ENCODE measurements at places on chromosomes 11 and 22.
A peak's percentile ranks its signal among the peaks of the same experiment; 100 is the strongest.

GRCh38 chr11:57668434-57668782, 494 bp downstream of the ZDHHC5 start:
- no peak for DNase-seq

DNA sequence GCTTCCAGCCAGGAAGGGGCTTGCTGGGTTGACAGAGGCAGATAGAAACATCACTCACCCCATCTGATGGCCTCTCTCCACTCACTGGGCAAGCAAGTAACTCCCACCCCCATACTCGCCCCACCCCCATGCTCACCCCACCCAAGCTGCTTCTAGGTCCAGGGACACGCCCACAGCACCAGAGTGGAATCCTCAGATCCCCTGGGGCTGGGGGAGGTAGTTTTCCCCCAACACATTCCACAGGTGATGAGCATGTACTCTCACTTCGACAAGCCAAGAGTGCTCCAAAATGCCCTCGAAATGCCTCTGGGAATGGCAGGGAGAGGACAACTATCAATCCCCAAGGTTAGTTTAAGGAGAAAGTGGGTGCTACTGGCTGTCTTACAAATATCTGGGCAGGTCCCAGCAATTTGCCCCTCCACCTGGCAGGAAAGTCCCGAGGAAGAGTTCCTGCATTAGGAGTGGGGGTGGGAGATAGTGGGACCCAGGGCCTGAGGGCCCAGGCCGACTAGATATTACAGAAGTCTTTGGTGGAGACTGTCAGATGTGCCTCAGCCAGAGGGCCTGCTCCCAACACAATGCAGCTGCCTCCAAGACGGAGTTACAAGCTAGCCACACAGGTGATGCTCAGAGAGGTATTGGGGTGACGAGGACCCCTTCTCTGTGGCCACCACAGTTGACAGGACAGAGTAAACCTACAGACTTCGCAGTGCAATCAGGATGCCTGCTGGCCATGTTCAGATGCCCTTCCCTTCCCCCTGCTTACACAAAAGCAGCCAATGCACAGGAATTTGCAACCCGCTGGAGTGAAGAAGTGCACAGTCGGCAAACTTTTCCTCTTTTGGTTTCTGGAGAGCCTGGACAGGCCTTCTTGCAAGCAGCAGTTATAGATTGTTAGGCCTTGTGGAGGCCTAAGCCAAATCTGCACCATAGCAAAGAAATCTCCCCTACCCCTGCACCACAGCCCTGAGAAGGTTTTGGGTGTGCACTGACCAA, 2.9 kb upstream of the LMO1 start:
- DNase-seq: no peak

DNA sequence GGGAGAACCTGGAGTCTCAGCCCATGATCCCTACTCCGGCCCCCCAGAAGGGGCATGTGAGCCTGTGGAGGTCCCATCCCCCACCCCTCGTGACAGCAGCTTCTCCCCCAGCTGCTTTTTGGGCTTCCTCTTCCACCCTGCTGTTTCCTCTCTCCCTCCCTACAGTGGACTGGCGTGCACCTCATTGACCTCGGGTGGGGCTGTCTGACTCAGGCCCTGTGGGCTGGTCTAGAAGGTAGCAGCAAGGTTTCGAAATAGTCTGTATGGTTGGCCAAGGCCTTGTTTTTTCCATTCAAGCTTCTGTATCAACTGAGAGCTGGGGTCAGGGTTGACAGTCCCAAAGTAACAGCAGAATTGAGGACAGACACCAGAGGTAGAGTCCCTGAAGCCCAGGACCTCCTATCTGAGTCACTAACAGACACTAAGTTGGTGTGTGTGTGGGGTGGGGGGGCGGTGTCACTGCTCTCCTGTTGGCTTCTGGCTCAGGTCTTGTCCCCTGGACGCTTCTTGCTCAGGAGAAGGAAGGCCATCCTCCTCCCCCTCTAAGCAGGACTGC, 7.7 kb downstream of the SLC37A2 start:
- no peak for DNase-seq

GRCh38 chr11:68890490-68891231, 13.0 kb downstream of the MRPL21 start:
- DNase-seq: no peak

DNA sequence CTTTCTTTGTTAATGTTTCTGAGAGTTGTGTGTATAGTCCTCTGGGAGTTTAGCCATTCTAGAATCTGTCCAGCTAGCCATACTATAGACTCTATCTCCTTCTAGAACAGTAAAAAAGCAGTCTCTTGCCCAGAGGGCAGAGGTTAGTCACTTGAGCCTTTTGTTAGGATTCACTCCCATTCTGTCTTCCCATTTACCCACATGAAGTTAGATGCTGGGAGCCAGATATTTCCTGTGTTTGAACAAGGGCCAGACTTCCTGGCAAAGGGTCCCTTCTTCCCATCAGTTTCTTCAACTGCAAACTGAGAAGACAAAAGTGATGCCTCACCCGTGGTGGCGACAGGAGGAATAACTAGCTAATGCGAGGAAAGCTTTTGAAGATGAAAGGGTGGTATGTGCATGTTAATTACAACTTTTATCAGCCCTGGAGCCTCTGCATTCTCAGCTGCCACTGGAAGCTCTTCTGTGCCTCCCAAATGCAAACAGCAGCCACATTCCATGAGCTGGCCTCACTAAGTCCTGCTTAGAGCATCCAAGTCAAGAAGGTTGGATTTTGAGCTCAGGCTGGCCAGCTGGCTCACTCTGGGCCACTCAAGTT, 12.8 kb downstream of the CD44 start:
- no peak for DNase-seq

DNA sequence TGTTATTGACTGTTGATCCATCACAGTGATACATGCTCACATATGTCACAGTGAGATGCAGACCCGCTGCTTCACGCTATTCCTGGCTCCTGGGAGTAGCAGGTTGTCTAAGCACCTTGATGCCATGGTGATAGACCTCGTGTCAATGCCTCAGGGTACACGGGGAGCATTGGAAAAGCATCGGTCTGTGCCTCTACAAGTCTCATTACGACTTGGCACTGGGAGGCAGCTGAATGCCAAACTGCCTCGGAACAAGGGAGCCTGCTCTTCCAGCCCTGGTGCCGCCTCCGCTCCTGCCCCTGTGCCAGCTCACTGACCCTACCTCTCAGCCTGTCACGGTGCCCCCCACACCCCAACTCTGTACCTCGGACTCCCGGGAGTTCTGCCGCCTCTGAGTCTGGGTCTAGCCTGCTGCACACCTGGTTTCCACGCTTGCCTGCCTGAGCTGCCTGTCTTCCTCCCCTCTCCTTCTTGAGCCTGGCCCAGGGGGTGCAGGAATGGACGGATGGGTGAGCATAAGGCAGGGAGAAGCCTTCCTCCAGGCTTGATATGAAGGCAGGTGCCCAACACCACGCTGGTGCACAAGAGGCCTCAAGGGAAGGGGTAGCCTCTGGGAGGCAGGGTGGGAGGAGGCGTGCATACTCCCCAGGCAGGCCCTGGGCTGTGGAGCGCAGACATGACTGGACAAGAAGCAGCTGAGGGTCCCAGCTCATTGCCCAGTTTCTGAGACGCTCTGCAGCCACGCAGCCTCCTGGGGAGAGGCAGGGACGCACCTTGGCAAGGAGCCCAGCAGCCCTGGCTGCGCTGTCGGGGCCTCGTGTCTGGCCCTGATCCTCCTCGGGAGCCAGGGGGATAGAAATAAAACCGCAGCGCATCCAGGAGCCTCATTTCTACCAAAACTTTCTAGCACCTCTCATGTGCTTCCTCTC, 1.8 kb upstream of the NFAM1 start:
- no peak for DNase-seq

- DNase-seq: peak; percentile 84
Observed at GRCh38 chr22:29306175-29306834, at the start of gene GAS2L1. Gene GAS2L1, plus strand, starts transcription at chr22:29306650. Its CDS starts 1,456 bp downstream, at chr22:29308106.

DNA sequence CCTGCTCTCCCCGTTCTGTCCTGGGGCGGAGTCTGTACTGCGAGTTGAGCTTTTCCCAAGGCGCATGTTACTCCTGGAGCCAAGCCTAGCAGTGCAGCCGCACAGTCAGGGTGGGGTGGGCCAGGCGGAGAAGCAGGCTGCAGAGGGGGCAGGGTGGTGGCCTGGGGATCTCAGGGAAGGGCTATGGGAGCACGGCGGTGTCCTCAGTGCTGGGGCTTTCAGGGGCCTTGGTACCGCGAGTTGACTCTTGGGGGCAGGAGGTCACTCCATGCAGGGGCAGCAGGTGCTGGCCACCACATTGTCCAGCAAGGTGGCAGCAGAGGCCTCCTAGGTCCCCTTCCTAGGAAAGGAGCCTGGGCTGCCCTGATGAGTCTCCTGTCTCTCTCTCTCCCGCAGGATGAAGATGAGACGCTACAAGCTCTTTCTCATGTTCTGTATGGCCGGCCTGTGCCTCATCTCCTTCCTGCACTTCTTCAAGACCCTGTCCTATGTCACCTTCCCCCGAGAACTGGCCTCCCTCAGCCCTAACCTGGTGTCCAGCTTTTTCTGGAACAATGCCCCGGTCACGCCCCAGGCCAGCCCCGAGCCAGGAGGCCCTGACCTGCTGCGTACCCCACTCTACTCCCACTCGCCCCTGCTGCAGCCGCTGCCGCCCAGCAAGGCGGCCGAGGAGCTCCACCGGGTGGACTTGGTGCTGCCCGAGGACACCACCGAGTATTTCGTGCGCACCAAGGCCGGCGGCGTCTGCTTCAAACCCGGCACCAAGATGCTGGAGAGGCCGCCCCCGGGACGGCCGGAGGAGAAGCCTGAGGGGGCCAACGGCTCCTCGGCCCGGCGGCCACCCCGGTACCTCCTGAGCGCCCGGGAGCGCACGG, 14.9 kb upstream of the MIEF1 start:
- DNase-seq: no peak

DNA sequence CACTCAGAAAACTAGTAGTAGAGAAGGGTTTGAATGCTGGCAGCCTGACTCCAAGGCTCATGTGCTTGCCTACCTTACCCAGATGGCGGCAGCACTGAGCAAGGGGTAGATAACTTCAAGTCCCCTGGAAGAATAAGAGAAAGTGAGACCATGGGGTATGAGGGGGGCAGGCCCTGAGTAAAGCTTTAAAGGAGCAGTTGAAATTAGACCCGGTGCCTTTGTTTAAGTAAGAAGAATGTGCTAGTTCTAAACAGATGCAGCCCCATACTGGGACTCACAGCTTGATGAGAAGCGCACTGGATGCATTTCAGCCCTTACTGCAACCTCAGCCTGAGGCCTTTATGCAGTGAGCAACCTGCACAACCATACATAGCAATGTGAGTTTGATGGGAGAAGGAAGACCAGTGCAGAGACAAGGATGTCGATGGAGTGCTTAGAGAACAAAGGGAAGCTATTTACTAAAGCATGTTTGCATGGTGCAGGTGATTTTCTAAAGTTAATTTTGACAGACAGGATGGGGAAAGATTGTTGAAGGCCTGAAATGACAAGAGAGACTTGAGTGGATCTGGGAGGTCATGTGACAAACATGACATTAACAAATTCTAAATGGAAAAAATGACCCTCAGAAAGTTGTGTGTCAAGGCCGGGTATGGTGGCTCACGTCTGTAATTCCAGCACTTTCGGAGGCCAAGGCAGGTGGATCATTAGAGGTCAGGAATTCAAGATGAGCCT, 27.1 kb upstream of the TMA7B start:
- DNase-seq: no peak

GRCh38 chr11:74749965-74750296, 1.3 kb downstream of the RNF169 start:
- DNase-seq: no peak

GRCh38 chr11:130448416-130449309, at the start of gene ADAMTS15:
Gene ADAMTS15, plus strand, starts transcription at chr11:130448645. Its CDS starts 329 bp downstream, at chr11:130448974.
- DNase-seq: peak; percentile 89

GRCh38 chr11:64222651-64223000, 3.4 kb downstream of the TRPT1 start:
- no peak for DNase-seq

DNA sequence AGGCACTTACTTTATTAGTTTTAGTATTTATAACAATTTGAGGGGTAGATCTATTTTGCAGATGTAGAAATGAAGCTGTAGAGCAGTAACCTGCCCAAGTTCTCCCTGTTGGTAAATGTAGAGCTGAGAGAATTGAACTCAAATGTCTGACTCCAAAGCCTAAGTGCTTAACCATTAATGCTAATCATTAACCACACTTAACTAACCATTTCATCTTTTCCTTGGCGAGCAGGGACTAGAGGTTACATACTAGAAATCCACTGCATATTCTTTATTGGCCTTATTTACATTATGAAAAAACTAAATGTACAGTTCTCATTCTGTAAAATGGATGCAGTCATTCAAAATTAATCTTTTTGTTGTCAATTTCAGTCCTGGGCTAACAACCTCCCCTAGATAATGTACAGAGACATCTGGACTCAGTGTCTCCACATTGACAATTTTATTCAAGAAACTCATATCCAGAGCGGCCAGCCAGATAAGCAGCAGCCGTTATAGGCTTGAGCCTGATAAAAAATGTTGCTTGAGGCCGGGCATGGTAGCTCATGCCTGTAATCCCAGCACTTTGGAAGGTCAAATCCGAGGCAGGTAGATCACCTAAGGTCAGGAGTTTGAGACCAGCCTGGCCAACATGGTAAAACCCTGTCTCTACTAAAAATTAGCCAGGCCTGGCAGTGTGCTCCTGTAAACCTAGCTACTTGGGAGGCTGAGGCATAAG, 76.7 kb upstream of the PICALM start:
- no peak for DNase-seq

DNA sequence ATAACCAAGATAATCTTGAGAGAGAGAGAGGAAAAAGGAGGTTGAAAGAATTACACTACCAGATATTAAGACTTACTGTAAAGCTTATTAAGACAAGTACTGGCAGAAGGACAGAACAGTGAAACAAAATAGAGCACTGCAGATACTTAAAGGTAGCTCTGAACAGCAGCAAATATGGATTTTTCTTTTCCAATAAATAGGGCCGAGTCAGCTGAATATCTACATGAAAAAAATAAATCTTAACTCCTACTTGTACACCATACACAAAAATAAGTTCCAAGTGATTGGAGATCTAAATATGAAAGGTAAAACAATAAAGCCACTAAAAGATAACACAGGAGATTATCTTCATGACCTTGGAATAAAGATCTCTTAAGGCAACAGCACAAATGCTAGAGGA, 12.4 kb downstream of the THAP12 start:
- DNase-seq: no peak

- no peak for DNase-seq
Observed at GRCh38 chr11:1548221-1549070, 23.6 kb downstream of the DUSP8 start.

GRCh38 chr22:32714458-32715430, 86.8 kb upstream of the TIMP3 start:
- DNase-seq: no peak

DNA sequence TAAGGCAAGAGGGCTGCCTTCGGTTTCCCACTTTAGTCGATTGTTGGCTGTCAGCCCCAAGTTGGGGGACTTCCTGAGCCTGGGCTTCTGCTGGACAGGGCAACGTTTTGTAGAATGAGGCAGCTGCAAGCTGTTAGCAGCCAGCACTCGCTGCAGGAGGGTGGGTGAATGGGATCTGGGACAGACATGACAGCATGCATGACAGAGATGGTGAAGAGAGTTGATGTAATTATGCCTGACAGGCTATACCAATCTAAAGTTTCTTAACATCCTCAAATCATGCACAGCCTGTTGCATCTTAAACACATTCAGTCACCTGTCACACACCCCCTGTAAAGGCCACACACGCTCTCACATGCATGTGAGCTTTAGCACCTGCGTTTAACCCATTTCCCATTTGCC, 49.2 kb downstream of the CWC15 start:
- DNase-seq: no peak

- DNase-seq: no peak
Observed at GRCh38 chr22:25953919-25954318, 211.9 kb downstream of the MYO18B start.

- DNase-seq: no peak
Observed at GRCh38 chr11:33552756-33553155, 147.9 kb downstream of the C11orf91 start.

GRCh38 chr11:45209891-45210699, 63.7 kb downstream of the PRDM11 start:
- DNase-seq: no peak

- no peak for DNase-seq
Observed at GRCh38 chr11:79648766-79649520, 208.1 kb upstream of the TENM4 start.
